Eye (tissue), 1 donor: ENCODE measurements at places on chromosomes 13 and 19.

DNA sequence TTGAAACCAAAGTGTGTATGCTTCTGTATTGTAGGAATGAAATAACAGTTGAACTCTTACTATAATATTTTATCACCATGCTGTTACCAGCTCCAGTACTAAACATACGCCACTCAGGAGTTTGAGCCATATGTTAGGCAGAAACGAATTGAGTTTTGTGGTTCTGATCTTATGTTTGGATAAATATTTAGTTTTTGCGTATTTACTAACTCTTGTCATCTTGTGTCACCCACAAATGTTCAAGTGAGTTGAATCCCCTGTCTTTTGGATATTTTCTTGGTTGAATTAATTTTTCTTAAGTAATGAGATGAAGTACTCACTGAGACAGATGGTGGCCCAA lies 1.5 kb downstream of the FNDC3A start:
- no peak for DNase-seq

GRCh38 chr13:51552027-51552426 lies 32.2 kb upstream of the WDFY2 start:
- no peak for DNase-seq

DNA sequence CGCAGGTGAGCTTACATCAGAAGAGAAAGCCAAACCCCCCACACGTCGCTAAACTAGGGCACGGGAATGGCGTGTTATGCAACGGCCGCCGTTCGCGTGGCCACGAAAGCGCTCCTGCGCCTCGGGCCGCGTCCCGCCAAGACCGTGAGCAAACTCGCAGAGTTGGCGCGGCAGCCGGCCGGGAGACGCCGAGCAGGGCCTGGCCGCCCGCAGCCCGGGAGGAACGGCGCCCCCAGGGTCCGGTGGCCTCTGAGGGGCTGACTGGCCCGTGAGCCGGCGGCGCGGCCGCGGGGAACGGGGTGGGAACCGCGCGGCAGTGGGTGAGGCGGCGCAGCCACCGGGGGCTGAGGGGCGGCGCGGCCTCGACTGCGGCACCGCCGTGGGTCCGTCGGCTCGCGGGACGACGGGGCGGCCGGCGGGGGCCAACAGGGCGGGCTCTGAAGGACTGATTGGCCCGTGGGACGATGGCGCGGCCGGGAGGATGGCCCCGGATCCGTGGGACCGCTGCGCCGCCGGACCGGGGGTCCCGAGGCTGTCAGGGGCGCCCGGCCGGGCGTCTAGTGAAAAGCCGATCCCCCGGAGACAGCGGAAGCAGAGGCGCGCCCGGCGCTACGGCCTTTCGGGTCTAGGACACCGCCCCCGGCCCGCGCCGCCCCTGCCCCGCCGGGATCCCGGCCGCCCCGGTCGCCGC lies 903 bp downstream of the LATS2 start:
- DNase-seq = peak; percentile 77

GRCh38 chr13:94382517-94382916 lies 97.0 kb downstream of the DCT start:
- DNase-seq = peak; percentile 38

DNA sequence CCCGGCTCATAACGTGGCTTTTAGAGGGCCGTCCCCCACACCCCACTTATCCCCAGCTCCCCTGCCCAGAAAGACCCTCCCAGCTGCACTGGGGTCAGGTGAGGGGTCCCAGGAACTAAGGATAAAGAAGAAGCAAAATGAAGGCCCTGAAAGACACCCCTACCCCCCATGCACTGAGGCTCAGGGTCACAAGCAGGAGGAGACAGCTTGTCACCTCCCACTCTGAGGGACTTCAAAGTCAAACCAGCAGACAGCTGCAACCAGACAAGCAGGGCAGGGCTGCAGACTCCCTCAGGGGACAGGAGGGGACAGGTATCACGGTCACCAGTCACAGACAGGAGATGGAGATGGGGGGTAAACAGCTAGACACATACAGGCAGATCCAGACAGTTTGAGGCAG lies 6.1 kb upstream of the NANOS3 start:
- no peak for DNase-seq
